ENCODE measurements at places on chromosomes 3 and 15.

DNA sequence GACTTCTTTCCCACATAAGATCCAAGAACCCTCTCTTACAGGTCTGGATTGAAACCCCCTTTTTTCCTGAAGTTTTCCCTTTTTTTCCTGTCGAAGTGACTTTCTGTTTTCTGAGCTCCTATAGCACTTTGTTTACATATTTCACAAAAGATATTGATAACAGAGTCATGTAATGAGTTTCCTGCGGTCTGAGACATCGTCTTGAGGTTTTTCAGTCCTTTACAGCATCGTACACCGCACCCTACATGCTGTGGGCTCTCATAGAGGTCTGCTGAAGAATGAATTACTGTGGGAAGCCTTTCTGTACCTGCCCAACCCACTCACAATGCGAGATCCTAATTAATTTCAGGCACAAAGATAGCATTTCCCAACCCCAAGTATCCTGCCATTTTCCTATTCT lies 53.1 kb downstream of the MCF2L2 start:
- DNase-seq, result no peak

GRCh38 chr3:118229196-118229595 lies 805.5 kb downstream of the IGSF11 start:
- no peak for DNase-seq

- DNase-seq, result no peak
These were observed 648 bp downstream of the AMIGO3 start for GRCh38 chr3:49718858-49719213.

- DNase-seq, result no peak
These were observed 473.7 kb downstream of the LPP start for GRCh38 chr3:188627652-188628051.

- DNase-seq, result no peak
These were observed 6.8 kb downstream of the MESD start for GRCh38 chr15:80982839-80983238.

GRCh38 chr3:195868866-195869412 lies 39.4 kb downstream of the TNK2 start:
- no peak for DNase-seq

DNA sequence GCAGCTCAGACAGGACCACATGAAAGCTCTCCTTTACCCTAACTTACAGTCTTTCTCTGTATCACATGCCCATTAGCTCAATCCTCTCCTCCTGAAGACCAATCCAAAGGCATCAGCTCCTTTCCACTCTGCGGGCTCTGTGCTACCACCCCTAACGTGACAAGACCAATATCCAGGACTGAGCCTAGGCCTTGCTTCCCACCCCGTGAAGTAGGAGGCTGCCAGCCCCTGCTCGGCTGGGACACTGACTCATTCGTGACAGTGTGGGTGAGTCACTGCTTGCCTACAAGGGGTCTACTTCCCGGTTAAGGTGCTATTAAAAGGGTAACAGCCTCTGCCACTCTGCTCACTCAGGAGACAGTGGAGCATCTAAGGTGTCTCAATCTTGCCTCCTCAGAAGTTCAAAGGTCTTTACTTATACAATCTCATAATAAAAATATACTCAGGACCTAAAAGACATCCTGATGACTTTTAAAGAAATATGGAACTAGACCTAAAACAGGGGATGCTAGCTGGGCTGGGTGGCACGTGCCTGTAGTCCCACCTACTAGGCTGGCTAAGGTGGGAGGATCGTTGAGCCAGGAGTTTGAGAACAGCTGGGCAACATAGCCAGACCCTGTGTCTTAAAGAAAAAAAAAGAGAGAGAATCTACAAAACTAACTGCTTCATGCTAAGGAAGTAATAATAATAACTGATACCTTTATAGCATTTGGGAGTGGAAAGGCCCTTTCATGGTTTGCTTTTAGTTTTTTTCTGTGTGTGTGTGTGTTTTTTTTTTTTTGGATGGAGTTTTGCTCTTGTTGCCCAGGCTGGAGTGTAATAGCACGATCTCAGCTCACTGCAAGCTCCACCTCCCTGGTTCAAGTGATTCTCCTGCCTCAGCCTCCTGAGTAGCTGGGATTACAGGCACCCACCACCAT lies 55.0 kb downstream of the TMEM44 start:
- DNase-seq, result no peak

DNA sequence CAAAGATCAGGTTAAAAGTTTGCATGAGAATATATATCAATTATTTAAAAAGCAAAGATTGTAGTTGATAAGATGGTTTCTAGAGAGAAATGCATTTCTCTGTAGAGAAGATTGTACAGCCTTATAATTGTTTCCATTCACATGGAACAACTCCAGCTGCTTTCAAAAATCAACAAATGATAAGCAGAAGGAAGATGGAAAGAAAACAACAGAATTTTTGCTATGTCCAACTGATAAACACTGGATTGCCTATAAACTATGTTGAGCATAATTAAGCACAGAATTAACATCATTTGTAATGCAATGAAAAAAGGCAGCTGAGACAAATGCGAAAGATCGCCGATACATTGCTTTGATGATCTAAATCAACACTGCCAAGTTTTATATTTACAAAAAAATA lies 89.0 kb downstream of the C3orf85 start:
- DNase-seq, result no peak

DNA sequence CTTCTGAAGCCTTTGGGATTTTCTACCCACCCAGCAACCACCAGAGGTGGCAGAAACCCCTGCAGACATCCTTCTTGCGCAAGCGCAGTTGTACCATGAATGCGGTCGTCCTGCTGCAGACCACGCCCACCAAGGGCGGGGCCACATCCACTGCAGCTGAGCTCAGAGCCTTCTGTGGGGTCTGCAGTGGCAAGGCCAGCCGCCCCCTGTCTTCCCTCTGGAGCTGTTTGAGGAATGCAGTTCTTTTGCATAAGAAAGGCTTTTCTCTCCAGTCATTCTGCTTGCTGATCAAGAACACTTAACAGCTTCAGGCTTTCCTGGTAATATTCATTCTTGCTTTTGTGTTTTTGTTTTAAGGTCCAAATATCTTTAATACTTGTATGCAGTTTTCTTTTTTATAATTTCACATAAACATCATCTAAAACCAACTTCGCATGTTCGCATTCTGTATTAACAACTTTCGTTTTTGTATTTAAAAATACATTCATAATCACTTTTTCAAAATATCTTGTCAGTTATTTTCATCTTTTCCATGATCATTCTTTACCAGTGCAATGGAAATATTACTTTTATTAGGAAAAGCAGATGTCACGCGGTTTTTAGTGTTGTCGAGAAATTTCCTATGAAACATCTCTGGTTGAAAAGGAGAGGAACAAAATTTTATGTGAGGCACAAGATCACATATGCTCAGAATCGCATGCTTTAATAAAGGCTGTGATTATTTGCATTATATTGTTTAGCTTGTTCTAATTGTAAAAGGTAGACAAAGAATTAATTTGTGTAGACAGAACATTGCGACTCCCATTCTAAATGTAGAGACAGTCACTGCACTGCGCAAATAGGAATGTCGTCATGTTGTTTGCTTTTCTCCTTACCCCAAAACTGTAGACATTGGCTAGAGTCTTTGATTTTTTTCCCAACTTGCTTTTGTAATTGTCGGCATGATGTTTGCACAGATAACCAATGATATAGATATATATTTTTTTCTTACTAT lies 98.1 kb upstream of the SNRPN start:
- no peak for DNase-seq

- DNase-seq, result no peak
These were observed 2.7 kb upstream of the SELENOS start for GRCh38 chr15:101280007-101280406.

DNA sequence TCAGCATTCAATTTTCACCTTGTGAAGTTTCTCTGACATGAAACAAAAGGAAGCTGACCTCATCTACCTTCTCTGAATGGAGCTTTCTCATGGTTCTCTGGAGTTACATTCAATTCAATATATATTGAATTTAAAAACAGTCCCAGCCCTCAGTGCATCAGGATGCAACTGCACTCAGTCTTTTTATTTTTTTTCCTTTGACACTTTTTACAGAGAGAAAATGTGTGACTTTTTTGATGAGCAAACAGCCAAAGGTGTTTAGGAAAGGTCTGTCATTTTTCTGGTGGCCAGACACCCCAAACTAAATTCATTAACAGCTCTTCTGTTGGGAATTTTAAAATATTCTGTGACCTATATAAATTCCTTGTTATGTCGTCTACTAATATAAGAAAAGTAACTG lies 19.3 kb upstream of the SNRK start:
- DNase-seq, result no peak

GRCh38 chr3:176403531-176403930 lies 793.8 kb downstream of the TBL1XR1 start:
- no peak for DNase-seq

GRCh38 chr3:45906681-45907407 lies 20.5 kb downstream of the CCR9 start:
- no peak for DNase-seq

GRCh38 chr3:192408007-192408646 lies 319.2 kb downstream of the FGF12 start:
- peak; percentile 1 for DNase-seq

DNA sequence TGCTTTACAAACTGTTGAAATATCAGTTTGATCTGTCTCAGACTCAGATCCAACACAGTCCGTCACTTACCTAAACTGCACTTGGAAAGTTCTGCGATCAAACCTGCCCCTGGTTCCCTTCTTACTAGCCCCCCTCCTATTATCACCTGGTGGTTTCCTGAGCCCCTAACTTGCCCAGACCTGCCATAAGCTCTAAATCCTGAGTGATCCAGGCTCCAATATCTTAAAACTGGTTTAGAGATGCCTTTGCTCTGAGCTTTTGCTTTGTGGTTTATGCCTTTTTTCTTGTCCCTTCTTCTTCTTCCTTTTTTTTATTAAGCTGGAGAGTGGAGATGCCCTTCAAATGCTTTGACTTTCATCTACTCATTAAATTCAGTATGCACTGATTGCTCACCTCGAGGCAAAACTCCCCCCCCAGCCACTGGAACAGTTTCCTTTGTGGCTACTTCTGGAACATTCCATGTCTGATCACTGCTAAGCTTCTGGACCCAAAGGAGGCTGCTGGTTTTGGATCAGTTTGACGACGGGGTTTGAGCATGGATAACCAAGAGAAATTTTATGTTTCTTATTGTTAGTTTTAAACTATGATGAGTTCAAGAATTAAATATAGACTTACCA lies 3.5 kb upstream of the ITGB5 start:
- DNase-seq, result no peak

DNA sequence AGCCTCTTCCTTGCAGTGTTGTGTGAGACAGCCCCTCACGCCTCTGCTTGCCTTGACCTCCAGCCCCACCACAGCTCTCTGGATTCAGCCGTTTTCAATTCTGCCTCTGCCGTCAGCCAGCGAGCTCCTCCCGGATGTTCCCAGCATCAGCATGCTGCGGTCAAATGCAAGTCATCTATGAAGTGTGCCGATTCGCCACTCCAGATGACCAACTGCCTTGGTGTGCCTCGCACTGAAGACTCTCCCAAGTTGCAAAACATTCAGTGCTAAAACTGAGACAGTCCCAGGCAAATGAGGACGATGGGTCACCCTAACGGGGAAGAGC lies 30.6 kb upstream of the RASA2 start:
- no peak for DNase-seq

DNA sequence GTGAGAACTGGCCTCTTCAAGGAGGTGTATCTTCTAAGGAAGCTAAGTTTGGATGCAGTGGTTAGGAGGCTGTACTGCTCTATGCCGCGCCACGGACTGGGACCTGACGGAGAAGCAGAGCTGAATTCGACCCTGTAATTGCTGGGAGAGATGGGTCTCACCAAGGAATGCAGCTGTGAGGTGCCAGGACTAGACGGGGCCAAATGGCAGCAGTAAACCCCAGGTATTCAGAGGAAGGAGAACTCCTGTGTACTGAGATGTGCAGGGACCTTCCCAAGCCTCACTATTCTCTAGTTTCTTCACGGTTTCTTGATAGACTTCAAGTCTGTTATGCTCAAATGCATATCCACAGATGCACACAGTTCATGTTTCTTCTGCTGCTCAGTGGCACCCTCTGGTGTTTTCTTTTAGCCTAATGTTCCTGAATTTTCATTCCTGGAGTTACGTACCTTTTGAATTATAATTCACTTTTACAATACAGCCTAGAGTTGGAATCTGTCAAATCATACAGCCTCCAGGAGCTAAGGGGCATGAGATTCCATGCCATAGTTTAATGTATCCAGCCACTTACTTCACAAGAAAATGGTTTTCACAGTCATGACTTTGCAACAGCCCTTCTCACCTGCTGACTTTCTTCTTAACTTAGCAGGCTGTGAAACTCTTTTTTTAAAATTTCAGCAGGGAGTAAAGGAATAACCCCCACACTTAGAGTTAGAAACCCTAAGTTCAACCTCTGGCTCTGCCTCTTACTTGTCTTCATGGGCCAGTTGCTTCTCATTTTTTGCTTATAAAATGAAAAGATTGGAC lies 61.8 kb downstream of the GLDN start:
- no peak for DNase-seq

GRCh38 chr3:58217209-58217811 lies 6.5 kb upstream of the DNASE1L3 start:
- DNase-seq, result peak; percentile 3

GRCh38 chr15:84082739-84083138 lies 152.8 kb upstream of the GOLGA6L4 start:
- DNase-seq, result no peak

DNA sequence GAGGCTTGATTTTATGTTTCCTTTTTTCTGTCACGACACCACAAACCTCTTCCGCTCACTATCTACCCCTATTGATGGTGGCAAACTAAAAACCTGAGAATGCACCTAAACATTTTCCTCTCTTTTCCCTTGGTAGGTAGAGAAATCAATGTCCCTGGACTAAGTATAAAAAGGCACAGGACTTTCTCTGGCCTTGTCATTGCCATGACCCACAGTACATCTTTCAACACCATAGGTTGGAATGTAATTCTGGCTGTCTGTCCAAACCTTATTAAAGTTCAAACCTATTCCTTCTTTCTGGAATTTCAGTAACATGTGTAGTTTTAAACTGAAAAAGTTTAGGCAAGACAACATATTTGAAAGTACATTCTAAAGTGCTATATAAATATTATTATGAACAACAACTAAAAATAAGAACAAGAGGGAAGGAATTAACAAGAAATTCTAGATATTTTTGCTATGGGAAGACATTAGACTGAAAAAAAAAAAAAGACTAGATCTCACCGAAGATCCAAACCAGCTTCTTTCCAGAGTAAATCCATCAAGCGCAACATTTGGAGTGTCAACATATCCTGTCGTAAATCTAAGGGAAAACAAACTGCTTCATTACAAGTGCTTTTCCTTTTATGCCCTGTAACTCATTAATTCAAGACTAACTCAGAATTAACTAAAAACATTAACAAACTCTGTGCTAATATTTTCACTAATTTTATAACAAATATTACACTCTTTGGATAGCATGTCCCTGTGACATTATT lies 73.1 kb downstream of the FAIM start:
- no peak for DNase-seq

DNA sequence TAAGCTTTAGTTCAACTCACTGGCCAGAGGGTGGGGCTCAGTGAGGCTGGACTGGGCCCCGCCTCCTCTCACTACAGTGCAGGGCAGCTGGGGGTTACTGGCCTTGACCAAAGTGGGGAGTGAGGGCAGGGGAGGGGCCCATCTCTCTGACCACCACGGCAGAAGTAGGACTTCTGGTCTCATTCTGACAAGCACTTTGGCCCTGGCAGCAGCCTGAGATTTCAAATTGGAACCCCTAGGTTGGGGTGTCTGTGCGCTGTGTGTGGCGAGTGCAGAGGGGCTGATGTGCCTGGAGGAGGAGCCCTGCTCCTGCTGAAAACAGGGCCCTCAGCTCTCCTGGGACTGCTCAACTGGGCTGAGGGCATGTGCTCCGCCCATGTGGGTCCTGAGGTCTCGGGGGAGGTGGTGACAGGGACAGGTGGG lies 60.3 kb upstream of the RPL32 start:
- DNase-seq, result no peak

Measured in cerebellar nuclear complex (tissue), 1 donor.